ENCODE measurements at places on chromosomes 1 and 21.
A peak's percentile ranks its signal among the peaks of the same experiment; 100 is the strongest.

DNA sequence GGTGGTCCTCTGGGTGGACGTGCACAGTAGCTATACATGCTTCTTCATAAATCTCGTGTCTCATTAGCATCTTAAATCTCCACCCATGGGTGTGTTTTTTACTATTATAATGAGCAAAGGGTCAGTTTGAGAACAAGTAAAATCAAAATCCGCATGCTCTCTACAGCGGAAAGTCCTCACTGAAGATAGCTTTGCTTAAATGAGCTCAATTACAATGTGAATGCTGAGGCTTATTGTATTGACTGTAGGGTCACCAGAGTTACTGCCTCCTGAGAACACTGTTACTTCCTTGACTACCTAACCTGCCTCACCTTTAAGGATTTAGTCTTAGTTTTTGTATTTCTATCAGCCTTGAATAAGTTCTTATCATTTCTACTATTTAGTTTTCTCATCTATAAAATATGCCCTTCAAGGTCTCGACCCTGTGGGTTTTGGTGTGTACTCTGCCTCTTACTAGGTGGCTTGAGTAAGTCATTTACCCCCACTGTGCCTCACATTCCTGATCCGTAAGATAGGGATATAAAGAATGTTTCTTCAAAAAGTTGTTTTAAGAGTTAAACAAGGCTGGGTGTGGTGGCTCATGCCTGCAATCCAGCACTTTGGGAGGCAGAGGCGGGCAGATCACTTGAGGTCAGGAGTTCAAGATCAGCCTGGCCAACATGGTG lies 7.9 kb downstream of the SLAMF7 start:
- DNase-seq, result no peak

DNA sequence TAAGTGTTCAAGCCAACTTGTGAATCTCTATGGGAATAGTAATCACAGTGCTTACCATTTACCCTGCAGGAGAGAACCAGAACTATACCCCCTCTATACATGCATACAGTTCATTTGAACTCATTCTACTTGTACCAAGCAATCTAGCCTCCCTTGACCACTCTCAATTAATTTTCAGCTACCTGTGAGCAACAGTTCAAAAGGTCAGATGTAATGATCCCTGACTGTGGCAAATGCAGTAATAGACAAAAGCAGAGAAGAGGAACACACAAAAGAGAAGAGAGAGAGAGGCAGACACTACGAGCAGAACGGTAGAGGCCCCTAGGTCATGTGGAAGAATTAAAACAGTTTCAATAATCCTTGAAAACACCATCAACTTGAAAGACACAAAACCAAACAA lies 52.8 kb downstream of the FMO4 start:
- DNase-seq, result no peak

DNA sequence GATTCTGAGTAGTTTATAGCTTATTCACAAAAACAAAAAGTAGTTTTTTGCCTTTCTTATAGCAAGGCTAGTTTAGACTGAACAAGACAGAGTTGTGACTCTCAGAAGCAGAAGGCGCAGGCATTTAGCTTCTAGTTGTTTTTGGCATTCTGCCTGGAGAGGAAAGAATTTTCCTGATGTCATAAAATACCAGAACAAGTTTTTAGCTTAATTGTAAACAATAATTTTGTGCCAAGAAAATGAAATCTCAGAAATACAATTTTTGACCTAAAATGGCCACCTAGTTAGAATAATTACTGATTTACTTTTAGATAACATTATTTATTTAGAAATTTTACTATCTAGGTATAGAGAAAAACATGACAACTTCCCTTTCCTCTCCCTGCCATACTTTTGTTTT lies 1.0 kb downstream of the DNAJB4 start:
- no peak for DNase-seq

DNA sequence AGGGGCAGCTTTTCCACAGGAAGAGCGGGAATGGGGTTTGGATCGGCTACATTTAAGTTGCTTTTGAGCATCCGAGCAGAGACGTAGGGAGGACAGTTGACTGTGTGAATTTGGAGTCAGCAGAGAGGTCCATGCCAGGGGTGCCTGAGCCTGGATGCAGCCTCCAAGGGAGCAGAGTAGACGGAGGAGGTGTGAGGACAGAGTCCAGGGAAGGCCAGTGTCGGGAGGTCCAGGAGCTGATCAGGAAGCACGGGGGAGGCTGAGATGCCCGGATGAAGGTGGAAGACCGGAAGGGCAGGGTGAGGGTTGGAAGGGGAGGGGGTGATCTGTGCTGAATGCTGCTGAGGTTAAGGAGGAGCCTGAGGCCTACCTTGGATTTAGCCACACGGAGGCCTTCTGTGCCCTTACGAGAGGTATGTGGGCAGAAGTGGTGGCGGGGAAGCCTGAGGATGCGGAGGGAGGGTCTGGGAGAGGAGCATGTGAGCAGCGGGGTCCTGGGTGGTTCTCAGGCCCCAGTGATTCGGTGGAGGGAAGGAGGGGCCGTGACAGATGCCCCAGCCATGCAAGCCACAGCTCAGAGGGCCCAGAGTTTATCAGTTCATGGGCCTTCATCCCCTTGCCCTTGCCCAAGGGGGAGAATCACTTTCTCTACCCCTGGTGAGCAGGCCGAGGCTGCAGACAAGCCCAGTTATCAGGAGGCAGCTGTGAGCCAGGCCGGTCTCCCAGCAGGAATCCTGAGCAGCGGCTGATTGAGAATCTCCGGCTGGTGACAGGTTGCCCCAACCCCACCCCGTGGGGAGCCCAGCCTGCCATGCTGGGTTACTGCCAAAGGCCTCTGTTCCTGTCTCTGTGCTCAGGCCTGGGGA lies 54.0 kb upstream of the ACTL8 start:
- DNase-seq, result no peak

DNA sequence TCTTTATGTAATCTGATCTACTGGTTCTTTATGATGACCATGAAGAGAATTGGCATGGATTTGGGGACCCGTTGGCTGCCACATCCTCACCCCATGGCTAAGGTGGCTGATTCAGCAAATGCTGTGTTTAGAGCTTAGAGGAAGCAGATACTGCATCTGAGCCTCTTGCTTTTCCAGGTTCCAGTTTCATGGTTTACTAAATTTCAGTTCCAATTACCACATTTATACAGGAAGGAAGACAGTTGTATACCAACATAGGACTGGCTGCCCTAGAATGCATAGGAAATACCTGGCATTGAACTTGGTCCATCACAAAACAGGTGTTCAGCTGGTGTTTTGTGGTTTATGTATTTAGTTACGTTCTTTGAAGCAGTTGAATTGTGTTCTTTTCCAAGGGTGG lies 107.1 kb downstream of the ST3GAL3 start:
- DNase-seq, result no peak

GRCh38 chr21:45325206-45326168 lies 37.8 kb upstream of the POFUT2 start:
- no peak for DNase-seq

GRCh38 chr1:85225624-85226380 lies 25.0 kb upstream of the SYDE2 start:
- no peak for DNase-seq

DNA sequence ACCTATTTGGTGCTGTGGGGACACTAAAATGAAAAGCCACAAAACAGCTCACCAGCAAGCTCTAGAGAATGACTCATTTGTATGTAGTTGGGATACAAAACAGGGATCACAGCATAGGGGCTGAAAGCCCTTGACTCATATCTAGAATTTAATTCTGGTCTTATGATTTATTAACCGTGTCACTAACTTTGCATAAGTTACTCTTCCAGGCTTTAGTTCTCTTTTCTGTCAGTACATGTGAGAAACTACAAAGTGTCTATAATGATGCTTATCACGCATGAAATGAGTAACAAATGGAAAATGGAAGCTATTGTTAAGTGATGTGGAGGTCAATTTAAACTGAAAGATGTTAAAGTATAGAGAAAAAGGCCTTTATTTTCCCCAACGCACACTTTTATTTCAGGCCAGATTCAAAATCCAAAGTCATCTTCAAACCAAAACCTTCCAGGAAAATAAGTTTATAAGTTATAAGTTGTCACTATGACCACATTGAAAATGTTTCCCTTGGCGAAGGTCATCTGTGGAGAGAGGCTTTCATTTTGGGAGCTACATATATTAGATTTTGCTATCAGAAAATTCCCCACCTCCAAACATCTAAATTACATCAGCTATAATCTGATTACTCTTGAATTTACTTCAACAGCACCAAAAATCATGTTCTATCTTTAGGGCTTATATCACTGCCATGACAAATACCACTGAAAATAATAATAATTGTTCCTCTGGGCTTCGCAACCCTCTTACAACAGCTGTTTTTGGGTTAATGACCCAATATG lies 430.5 kb downstream of the MRPL39 start:
- DNase-seq, result peak; percentile 31

DNA sequence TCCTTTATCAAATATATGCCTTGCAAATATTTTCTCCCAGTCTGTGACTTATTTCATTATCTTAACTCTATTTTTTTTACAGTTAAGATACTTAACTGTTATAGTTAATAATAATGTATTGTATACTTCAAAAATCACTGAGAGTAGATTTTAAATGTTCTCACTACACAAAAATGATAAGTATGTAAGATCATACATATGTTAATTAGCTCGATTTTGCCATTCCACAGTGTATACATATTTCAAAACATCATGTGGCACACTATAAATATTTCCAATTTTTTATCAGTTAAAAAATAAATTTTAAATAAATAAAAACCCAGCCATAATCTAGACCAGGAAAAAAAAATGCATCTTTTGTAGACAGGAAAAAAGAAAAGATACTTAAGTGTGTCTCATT lies 27.2 kb downstream of the CTTNBP2NL start:
- DNase-seq, result no peak

DNA sequence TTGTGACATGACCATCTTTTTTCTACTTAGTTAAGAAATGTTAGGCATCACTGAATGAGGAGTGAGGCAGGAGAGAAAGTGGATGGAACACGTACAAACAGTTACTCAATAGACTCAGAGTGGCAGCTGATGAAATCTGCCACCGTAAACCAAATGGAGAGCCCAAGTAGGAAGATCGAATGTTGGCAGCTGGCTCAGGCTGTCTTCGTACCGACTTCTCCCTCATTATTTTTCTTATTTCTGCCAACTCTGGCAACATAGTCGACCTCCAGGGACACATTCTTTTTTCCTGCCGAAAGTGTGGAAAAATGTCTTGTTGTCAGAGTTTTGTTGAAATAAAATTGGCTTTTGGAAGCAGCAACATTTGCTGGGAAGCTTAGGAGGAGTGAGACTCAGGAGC lies 143.3 kb downstream of the GREM2 start:
- DNase-seq, result no peak

GRCh38 chr1:54360165-54361005 lies 45.8 kb downstream of the SSBP3 start:
- DNase-seq, result no peak

DNA sequence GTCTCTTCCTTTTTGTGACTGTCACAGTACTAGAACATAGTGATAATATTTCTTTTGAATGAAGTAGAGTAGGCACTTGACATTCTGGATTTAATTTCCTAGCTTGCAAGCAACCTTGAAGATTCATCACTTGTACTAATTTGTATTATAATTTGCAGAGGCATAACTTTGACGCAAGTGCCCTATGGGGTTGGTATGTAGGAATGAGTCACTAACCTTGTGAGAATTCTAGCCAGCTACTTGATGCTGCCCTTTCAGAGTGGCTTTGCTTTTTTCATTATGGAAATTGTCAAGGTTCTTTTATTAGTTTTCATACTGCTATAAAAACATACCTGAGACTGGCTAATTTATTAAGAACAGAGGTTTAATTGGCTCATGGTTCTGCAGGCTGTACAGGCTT lies 13.7 kb upstream of the DPH5 start:
- DNase-seq, result no peak

DNA sequence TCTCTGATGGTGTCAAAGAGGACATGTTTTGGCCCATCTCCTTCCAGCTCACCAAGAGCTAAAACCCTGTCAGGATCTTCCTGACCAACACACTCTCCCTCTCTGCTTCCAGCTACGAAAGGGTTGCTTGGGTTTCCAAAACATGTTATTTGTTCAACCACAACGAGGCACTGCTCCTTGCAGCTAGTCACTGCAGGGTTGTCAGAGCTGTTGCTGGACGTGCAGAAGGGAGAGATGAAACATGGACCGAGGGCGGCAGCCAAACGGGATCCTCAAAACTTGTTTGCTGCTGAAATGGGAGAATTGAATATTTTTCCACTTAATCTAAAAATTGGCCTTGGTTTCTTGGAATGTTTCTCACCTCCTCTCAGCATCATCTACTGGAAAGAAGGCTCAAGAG lies 12.4 kb downstream of the ZBTB18 start:
- DNase-seq, result no peak

- DNase-seq, result peak; percentile 24
Observed at GRCh38 chr1:224432672-224433040, 1.9 kb downstream of the WDR26 start.

- no peak for DNase-seq
Observed at GRCh38 chr1:152313319-152313801, 11.7 kb downstream of the FLG start.

DNA sequence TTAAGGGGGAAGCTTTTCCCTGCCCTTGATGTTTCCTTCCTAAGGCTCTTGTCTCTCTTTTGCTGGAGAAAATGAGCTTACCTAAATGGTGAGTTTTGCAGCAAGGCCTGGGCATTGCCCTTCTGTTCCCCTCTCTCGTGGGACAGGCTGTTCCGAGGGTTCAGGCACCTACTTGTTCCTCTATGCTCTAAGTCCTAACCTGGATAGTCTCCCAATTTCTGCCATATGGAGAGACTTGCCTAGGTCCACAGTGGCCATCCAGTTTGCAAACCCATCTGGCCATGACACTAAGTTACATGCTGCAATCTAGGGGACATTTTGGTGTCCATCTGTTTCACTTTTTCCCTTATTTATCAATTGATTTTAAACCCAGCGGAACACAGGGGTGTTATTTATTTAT lies 192.0 kb upstream of the KIAA0040 start:
- DNase-seq, result no peak

- DNase-seq, result peak; percentile 22
Observed at GRCh38 chr1:246893191-246893939, 38.4 kb downstream of the AHCTF1 start.

GRCh38 chr1:247373721-247374141 lies 42.1 kb upstream of the ZNF496 start:
- DNase-seq, result peak; percentile 47

DNA sequence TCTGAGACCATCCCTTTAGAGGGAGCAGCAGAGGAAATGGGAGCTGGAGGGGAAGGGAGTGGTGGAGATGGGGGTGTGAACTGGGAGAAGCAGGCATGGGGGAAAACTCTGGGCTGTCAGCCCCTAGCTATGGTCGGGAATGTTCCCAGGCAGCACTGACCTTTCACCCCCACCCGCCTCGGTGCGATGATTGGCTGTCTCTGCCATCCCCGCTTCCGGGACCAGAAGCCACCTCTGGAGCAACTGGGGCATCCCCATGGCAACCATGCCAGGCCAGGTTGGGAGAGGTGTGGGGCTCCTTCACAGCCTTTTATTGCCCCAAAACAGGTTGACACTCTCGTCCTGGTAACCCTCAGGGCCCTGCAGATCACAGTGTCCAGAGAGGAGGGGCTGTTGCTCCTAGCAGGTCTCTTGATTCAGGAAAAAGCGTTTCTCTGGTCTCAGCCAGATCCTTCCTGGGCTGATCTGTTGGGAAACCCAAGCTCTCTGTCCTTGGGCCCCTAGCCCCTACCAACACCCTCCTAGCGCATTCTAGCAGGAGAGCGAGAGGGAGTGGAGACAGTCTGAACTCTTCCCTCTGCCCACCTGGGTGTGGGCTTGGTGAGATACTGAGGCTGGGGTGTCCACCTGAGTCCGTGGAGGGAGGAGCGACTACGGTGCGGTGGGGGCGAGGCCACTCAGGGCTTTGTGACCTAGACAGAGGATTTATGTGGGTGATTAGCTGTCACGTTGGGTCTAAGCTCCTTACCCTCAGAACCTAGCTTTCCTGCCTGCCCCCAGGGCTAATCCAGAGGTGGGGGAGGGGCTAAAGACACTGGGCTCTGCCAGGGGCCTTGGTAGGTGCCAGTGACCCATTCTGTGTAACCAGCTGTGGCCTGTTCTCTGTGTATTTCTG lies 12.2 kb upstream of the SLC6A9 start:
- DNase-seq, result no peak
